Bone marrow (tissue), 2 donors: ENCODE measurements at places on chromosomes 3 and 15.

DNA sequence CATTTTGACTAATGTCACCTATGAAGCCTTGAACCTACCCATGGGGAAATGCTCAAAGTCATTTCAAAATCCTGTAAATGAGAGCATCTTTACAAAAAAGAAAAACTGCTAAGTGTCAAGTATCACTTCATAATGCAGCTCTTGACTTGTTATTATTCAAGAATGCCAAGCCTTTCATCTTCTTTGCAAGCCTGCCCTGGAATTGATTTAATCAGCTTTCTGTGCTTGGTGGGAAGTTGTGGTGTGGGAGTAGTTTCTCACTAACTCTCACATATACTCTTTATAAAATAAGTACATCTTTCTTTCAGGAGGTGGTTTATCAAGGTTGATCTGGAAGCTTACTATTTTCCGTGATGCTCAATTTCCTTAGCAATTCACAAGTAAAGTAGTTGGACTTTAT, 43.6 kb downstream of the RYR3 start:
- no peak for DNase-seq

GRCh38 chr15:38266247-38266986, 13.8 kb downstream of the SPRED1 start:
- no peak for DNase-seq

- DNase-seq: no peak
These were observed 224.3 kb upstream of the ATP10A start for GRCh38 chr15:26087395-26087794.

DNA sequence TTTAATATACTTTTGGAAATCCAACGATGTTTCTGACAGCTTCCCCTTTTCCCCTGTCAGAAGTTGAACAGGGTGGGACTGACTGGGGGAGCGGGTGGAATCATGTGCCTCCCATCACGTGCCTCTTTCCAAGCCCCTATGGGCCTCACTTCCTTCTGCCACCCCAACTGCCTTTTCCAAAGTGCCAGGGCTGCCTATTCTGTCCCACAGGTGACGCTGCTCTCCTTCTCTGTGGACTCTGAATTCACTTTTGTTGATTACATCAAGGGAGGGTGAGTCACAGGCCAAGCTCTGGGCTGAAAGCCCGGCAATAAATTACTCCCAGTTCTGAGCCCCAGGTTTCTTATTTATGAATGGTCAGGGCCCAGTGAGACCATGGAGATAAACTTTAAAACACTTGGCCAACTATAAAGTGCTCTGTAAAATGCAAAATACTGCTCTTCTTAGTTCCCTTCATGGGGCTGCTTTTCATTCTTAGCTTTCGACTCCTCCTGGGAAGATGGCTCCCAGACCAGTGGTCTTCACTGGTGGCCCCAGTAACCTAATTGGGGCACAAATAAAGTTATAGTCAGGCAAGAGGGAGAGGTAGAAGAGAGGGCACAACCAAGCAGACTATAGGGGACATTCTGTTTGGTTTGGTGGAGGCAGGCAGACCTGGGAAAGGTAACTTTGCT, 12.3 kb downstream of the CPNE9 start:
- DNase-seq: peak; percentile 97
